ENCODE measurements at places on chromosomes 1 and 21.

- no peak for DNase-seq
These were observed 244.8 kb upstream of the RGS18 start for GRCh38 chr1:191913260-191913977.

- no peak for DNase-seq
These were observed 80.3 kb downstream of the DISC1 start for GRCh38 chr1:231706934-231707333.

GRCh38 chr1:6028042-6028850 is 17.4 kb upstream of the KCNAB2 start:
- DNase-seq: peak; percentile 46

DNA sequence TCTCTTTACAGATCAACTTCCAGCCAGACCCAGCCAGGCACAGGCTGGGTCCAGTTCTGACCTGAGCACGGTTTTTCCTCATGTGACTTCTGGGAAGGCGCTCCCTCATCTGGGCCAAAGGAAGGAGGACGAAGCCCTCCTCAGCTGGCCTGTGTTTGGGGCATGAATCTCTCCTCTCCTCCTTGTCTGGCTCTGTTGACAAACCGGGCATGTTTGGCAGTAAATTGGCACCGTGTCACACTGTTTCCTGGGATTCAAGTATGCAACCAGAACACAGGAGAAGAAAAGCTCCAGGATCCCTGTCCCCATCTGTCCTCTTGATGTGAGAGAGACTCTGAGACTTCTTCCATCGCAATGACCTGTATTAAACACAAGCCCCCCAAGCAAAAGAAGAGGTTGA is 18.3 kb downstream of the NECAP2 start:
- DNase-seq: no peak

- DNase-seq: no peak
These were observed 15.9 kb upstream of the CD58 start for GRCh38 chr1:116586741-116587143.

DNA sequence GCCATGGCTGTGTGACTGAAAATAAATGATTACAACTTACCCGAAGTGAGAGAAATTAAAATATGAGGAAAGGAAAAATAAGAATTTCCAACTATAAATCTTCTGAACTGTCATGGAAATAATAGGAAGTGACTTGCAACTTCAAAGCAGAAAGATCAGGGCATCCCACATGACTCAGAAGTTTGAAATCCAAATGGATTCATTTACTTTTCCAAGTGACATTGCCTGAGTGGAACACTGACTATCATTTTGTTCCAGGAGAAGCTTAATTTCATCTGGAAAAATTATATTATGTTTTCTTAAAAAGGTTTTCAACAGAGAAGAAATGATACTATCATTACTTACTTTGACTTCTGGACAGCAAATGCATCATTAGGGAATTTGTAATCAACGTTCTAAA is 110.8 kb downstream of the GREM2 start:
- DNase-seq: no peak

DNA sequence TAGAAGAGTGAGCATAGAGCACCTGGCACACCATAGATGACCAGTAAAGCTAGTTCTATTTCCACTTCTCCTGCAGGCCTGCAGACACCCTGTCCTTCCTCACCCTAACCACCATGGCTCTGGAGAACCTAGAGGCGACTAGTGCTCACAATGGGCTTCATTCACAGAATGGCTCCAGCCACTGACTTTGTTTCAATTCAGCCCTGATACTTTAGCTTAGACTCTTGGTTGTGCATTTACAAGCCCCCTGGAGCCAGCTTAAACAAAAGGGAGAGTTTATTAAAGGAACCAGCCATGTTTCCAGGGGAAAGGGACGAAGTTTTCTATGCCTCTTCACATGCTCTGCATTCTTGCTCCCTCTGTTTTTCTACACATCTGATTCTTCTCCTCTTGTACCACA is 123.7 kb downstream of the NAV1 start:
- DNase-seq: no peak

DNA sequence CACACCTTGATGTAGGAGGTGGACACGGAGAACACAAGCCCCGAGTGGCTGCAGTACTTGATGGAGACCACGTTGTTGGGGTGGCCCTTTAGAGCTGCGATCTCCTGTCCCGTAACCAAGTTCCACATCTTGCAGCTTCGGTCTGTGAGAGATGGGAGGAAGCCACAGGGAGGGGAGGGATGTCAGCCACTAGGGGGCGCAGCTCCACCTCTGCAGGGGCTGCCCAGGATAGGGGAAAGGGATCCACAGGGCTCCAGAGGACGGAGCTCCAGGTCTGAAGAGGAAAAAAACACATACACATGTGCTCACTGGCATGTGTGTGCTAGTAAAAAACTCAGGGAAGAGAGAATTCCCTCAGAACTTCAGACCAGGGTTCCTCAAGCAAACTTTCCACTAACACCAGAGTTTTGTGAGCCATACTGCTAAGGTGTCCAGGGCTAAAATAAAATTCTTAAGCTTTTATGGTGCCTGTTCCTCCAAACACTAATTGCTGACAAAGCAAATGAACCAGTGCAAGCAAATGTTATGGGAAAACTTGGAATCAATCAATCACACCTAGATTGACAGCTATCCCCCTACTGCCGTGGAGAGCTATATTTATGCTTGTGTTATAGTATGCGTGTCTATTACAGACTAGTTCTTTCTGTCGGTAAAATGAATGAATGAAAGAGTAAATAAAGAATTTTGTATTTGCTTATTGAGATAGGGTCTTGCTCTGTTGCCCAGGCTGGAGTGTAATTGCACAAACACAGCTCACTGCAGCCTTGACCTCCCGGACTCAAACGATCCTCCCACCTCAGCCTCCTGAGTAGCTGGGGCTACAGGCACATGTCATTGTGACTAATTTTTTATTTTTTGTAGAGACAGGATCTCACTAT is 43.7 kb downstream of the KIF21B start:
- peak; percentile 45 for DNase-seq

- no peak for DNase-seq
These were observed 20.8 kb upstream of the BTG2 start for GRCh38 chr1:203284411-203285123.

- no peak for DNase-seq
These were observed 39.0 kb downstream of the ST7L start for GRCh38 chr1:112579801-112580510.

DNA sequence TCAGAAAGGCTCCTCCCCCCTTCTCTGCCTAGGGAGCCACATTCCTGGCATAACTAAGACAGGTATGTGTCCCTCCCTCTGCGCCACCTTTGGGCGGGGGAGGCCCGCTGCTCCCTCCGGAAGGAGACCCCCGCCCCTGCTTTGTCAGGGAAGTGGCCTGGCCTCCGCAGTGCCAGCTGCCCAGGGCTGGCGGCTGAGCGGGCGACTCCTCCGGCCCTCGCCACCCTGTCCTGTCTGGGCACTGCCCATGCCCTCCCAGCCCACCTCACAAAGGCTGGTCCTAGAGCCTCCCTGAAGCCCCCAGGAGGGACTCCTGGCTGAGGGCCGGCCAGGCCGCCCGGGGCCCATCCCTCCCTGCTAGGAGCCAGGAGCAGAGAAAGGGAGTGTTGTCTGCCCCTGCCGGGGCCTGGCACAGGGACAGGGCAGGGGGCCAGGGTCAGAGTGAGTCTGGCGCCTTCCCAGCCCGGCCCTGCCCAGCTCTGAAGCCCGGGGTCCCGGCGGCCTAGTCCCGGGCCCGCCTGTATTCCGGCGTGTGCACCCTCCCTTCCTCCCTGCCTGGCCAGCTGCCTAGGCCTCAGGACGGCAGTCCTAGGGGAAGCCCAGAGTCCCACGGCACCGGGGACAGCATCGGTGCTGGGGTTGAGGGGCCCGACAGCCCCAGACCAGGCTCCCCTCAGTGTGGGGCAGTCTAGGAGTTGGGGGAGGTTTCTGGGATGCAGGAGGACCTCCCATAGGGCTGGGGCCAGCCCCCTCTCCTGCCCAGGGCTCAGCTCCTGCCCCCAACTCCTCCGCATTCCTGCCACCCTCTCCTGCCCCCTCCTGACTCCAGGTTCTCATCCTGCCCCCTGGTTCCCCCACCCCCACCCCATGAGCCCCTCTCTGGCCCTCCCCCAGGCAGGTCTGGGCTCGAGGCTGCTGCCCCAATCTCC is 5.1 kb downstream of the AGRN start:
- DNase-seq: no peak

- DNase-seq: no peak
These were observed 145.7 kb upstream of the HMGB4 start for GRCh38 chr1:33718186-33718585.

DNA sequence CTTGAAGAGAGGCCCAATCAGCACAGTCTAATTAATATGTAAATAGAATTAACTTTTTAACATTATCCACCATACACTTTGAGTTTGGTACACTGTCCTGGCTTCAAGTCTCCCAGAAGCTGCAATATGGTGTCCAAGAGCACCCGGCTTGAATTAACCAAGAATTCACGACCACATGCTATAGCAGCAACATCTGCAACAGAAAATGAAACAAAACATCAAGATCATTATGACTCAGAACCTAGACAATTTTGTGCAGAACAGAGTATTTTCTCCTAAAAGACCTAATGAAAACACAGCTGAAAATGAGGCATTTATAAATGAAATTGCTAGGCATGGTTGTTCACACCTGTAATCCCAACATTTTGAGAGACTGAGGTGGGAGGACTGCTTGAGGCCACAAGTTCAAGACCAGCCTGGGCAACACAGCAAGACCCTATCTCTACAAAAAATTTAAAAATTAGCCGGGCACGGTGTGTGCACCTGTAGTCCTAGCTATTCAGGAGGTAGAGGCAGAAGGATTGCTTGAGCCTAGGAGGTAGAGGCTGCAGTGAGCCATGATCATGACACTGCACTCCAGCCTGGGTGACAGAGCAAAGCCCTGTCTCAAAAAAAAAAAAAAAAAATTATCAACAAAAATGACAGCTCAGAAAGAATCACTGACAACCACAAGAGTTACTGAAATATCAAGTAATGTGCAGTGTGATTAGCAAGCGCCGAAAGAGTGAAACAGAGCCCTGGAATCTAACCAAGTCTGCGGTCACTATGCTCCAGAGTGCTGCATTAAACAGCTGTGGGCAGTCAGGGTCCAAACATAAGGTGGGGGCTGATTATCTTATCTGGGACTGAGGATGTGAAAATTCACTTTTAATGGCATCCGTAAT is 45.3 kb downstream of the HSF2BP start:
- no peak for DNase-seq

- no peak for DNase-seq
These were observed 117.1 kb downstream of the OSBPL9 start for GRCh38 chr1:51733793-51734522.

GRCh38 chr21:46564391-46564790 is 40.5 kb downstream of the S100B start:
- no peak for DNase-seq

DNA sequence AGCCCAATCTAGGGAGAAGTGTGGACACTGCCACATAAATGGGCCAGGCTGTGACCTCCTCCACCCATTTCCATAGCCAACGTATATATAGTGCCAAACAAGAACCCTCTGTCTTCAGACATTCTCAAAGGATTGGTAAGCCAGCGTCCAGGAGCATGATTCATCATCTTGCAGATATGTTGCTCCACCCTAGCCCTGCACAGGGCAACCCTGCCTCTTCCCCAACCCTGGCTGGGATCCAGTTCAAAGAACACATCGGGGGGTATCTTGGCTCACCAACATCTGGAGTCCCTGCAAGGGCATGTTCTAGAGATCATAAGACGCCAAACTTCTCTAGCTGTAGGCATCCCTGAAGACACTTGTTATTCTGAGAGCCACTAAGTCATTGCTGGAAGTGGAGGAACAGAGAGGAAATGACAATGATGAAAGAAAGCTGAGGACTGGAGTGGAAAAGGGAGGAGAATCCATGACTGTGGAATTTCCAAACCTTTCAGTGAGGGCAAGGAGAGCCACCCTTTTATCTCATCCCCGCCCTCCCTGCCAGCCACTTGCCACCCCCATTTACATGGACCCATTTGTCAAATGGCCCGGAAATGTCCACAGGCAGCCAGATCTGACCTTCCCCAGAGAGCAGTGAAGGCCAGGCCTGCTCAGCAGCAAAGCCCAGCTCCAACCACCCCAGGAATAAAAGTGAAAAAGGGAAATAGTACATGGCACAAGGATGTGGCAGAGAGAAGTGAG is 144.1 kb upstream of the CTTNBP2NL start:
- DNase-seq: no peak

GRCh38 chr1:116693759-116694480 is 26.4 kb upstream of the IGSF3 start:
- no peak for DNase-seq

DNA sequence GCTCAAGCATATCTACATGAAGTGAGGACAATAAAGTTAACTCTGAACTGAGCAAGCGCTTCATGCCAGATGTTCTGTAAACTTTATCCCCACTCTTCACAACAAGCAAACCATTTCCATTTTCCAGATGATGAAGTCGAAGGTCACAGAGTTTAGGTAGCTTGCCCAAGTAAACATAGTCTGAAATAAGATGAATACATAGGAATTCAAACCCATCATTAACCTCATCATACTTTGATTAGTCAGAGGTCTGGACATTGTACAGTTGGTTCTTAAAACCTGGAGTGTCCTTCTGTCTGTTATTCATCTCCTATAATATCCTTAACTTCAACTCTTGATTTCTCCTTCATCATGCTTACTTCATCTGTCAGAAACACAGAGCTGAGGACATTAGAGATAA is 180.3 kb upstream of the C8B start:
- no peak for DNase-seq
